ENCODE measurements at places on chromosomes 3 and 15.
A peak's percentile ranks its signal among the peaks of the same experiment; 100 is the strongest.

- DNase-seq, result peak; percentile 77
Observed at GRCh38 chr3:8239718-8240695, 261.6 kb upstream of the LMCD1 start.

GRCh38 chr15:34776606-34777105 lies 18.7 kb downstream of the ACTC1 start:
- no peak for DNase-seq

- DNase-seq, result peak; percentile 78
Observed at GRCh38 chr3:100068826-100069225, 45.5 kb downstream of the FILIP1L start.

DNA sequence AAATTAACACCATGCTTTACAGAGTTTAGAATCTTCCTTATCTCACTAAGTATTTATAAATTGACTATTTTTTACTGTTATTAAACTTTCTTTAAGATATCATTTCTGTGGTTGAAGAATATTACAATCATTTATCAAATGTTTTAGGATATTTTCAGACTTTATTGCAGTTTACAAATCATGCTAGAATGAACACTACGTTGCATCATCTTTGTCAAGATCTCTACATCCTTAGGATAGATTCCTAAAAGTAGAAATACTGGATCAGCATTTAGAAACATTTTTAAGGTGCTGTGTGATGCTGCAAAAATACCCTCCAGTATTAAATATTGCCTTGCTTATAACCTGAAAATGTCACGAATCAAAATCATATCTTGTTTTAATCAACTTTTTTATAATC lies 2.5 kb upstream of the PLD1 start:
- DNase-seq, result no peak

DNA sequence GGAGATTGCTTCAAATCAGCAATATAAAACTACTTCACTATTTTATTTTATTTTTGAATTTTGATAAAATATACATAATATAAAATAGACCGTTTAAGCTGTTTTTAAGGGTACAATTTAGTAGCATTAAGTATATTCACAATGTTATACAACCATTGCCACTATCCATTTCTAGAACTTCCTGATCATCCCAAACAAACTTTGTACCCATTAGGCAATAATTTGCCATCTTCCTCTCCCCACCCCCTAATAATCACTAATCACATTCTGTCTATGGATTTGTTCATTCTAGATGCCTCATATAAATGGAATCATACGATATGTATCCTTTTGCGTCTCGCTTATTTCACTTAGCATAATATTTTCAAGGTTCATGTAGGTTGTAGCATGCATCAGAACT lies 28.9 kb downstream of the FANCD2 start:
- DNase-seq, result no peak

DNA sequence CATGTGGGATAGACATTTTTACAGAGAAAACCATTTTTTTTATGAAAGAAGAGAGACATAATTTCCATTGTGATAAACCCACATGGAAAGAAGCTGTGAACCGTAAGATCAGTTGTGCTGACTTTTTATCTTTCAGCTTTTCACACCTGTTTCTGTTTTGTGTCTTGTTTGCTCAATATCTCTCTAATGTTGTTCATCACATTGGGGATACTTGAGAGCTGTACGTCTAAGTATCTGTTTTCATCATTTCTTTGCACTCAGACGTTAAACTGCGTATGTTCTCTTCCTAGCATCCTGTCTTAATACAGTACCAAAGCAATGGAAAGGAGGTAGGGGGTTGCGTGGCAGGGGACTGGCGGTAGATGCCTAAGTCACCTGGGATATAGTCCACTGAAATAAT lies 449.0 kb downstream of the NAALADL2 start:
- no peak for DNase-seq

- no peak for DNase-seq
Observed at GRCh38 chr3:157067114-157067513, 92.8 kb downstream of the CCNL1 start.

DNA sequence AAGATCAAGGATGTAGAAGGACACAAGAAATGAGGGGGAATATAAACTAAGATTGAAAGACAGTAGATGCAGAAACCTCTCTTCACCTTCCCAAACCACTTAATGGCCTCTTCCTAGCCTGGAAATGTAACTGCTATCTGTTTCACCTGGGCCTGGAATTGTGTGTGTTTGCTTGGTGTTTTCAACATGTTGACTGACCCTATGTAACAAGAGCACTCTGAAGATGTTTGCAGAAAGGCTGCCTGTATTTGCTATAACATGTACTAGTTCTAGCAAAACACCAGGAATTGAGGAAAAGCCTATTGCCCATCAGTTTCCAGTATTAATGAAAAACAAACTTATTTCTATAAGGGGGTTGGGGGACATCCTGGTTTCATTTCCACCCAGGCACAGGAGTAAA lies 248.3 kb downstream of the WDR72 start:
- no peak for DNase-seq

GRCh38 chr15:33801954-33802353 lies 166.3 kb upstream of the CHRM5 start:
- DNase-seq, result no peak

- peak; percentile 88 for DNase-seq
Observed at GRCh38 chr3:188954590-188955208, 217.1 kb upstream of the TPRG1 start.

DNA sequence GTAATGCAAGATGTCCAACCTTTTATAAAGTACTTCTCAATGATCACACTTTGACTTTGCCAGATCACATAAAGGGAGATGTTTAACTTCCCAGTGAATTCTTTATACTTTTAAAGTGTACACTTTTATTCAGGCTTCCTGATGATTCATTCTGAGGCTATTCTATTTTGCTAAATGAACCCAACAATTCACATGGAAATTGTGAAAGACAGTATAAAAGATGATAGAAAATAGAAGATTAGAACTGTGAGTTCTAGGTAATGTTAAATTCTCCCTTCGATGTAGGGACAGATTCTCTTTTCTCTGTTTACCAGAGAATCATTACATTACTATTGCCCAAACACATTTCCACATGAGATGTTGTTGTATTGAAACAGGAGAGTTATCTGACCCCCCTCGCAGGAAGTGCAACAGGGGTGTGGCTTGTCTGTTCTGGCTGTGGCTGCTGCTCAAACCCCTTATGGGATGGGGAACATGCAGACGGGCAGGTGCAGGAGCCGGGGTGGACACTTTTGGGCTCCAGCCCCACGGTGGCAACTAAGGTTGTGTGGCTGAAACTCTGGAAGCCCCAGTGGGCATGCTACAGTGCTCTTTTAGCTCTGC lies 131.3 kb upstream of the LRTM1 start:
- no peak for DNase-seq

DNA sequence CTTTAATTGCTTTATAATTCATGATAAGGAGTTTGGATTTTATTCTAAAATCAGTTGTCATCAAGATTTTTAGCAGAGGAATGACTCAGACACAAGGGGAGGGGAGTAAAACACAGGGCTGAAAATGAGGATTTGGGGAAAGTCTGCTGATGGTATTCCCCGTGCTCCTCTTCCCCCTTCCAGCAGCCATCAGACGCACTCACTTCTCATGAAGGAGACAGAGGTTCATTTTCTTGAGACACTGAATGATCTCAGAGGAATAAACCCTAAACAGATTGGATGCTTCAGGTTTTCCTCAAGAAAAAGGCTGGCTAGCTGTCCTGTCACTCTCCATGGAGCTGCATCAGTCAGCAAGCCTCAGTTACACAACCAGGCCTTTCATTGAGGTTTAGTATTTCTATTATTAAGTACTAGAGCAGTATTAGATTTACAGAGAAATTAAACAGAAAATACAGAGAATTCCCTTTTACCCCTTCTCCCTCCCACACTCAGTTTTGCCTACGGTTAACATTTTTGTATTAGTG lies 166.4 kb downstream of the C3orf70 start:
- DNase-seq, result no peak

DNA sequence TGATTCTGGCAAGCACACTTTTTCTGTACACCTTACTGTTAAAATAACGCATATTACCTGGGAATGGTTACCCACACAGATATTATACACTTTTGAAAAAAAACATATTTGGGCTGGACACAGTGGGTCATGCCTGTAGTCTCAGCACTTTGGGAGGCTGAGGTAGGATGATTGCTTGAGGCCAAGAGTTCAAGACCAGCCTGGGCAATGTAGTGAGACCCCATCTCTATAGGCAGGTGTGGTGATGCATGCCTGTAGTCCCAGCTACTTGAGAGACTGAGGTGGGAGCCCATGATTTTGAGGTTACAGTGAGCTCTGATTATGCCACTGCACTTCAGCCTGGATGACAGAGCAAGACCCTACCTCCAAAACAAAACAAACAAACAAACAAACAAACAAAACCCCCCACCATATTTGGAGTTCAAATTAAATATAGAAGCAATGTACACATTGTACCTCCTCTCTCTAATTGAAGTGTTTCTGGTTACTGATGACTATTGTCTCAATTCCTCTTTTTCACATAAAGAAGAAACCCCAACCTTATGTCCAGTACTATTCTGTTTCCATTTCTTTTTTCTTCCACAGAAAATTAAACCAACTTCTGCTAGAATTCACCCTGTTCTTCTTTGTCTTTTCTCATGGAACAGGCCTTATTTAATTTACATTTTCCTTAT lies 152.6 kb upstream of the UMPS start:
- DNase-seq, result no peak

DNA sequence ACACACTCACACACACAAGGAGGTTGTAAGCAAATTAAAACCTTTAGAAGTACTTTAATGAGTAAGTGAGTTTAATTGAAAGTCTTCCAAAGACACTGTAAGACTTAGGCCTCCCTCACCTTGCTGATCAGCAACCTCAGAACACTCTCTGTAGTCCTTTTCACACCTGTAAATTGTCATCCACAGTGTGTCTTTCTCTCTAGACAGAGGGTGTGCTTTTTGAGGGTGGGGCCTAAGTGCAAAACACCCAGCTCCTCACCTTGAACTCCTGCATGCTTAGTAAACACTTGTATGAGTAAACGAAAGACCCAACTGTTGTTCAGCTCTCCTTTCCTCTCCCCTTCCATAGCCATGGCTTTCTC lies 183.2 kb upstream of the IL12A start:
- no peak for DNase-seq

- peak; percentile 98 for DNase-seq
Observed at GRCh38 chr15:72222393-72222792, 8.6 kb downstream of the PKM start.

- no peak for DNase-seq
Observed at GRCh38 chr15:35827911-35828310, 281.9 kb upstream of the DPH6 start.

DNA sequence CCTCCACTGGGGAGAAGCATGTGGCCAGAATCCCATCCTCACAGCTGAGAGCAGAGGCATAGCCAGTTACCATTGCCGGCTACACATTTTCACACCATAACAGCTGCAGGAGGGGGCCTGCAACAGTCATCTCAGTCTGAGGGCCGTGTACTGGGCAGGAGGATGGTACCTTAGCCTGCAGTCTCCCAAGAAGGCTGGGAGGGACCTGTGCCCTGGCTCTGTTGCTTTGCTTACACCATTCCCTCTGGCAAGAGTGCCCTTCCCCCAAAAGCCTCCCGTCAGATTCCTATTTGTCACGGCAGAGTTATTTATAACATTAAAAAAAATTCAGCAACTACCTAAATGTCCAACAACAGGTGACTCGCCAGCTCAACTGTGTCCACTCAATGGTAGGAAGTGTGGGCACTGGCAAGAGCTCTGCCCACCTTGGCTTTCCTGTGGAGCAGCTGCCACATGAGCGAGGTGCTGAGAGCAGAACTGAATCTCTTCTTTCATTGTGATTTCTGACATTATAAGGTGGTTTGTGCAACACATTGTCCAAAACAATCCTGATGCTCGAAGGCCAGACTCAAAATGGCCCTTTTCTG lies 4.4 kb downstream of the CAMKV start:
- no peak for DNase-seq

DNA sequence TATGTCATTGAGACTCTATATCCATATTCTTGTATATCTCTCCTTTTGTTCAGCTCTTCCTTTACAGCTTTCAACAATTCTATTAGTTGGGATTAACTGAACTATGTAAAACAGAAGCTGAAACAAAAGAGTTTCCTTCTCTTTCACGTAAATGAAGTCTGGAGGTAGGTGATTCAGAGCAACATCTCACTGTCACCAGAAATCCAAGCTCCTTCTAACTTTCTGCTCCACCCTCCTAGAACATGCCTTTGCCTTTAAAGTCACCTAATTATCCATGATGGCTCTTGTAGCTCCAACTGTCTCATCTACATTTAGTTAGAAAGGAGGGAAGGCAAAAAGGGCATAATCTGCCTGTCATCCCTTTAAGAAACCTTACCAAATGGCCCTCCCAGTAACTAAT lies 458.2 kb upstream of the MDFIC2 start:
- peak; percentile 37 for DNase-seq

GRCh38 chr3:168312984-168313383 lies 217.3 kb upstream of the GOLIM4 start:
- no peak for DNase-seq

GRCh38 chr3:66179793-66180192 lies 41.0 kb upstream of the SLC25A26 start:
- DNase-seq, result no peak

DNA sequence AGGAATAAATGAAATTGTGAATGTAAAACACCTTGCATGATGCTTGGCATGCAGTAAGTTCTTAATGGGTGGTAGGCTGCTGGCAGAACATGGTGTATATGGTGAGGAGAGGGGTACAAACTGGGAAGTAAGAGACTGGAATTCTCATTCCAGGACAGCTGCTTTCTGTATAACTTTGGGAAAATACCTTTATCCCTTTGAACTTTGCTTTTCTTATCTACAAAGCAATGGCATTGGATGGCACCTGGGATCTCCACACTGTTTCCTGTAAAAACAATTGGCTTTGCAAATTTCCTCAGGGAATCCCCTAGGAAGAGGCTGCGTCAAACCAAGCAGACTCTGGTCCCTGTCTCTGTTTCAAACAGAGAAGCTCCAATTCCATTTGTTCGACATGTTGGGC lies 100.7 kb upstream of the SLC4A7 start:
- no peak for DNase-seq

GRCh38 chr3:62451211-62451887 lies 78.0 kb upstream of the FEZF2 start:
- DNase-seq, result no peak

GRCh38 chr3:151347432-151347831 lies 18.1 kb upstream of the P2RY13 start:
- no peak for DNase-seq

GRCh38 chr3:32430900-32431299 lies 39.2 kb downstream of the CMTM7 start:
- DNase-seq, result no peak

DNA sequence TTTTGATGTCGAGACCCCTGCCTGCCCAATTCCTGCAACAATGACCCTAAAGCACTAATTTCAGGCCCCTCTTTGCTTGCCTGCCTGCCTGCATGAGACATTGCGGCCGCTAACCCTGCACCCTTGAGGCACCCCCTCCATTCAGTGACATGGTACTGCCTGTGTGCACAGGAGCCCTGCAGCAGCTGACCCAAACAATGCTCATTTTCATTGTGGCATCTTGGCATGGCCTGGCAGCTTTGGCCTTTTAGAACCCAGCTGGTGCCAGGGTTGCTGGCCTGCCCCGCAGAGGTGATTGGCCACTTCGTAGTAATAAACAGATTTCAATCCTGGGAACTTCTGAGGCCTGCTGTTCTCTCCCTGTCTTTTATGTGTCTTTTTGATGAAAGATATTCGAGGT lies 33.8 kb downstream of the SLCO3A1 start:
- DNase-seq, result no peak

- no peak for DNase-seq
Observed at GRCh38 chr3:54817628-54818027, 110.2 kb downstream of the LRTM1 start.
